Tracheal epithelial cell (primary cell): ENCODE measurements at places on chromosomes 3 and 15. TPM values are rescaled to one million over a fixed set of nuclear protein-coding genes. Genes with fewer than 3 reads are reported as not detected.

The GTF2E1 gene
- total RNA-seq = 14.7 and 21.9 TPM in 2 replicates

The ZBTB47 gene
- total RNA-seq = 7.2 and 16.9 TPM in 2 replicates

The GABRR3 gene
- not detected in 2 replicates for total RNA-seq

The TTLL13 gene
- total RNA-seq = not detected in 2 replicates

The SLCO3A1 gene
- 3.9 and 4.0 TPM in 2 replicates for total RNA-seq

The ZNF662 gene
- total RNA-seq = 0.96 and 1.1 TPM in 2 replicates

The SAMMSON gene
- total RNA-seq = not detected in 2 replicates

The TMEM207 gene
- not detected in 2 replicates for total RNA-seq

The GOLGA6L6 gene
- not detected in 2 replicates for total RNA-seq

The IMPG2 gene
- total RNA-seq = under 0.01 TPM in 2 replicates

The VGLL4 gene
- 35.6 and 42.2 TPM in 2 replicates for total RNA-seq

The SLC24A5 gene
- not detected in 2 replicates for total RNA-seq

The GOLGA8G gene
- under 0.01 TPM in 1 of 2 replicates, not detected in the other for total RNA-seq

The COLQ gene
- under 0.01 TPM in 2 replicates for total RNA-seq

The AQP9 gene
- total RNA-seq = 0.24 TPM in 1 of 2 replicates, not detected in the other

The MME gene
- 35.8 and 53.0 TPM in 2 replicates for total RNA-seq

The LMCD1 gene
- 3.4 and 91.1 TPM in 2 replicates for total RNA-seq

The FRMD5 gene
- 1.7 and 1.9 TPM in 2 replicates for total RNA-seq

The HIGD2B gene
- total RNA-seq = not detected in 2 replicates

The PRICKLE2 gene
- total RNA-seq = 5.1 and 11.8 TPM in 2 replicates

The MOBP gene
- total RNA-seq = not detected in 2 replicates

The TEX55 gene
- not detected in 2 replicates for total RNA-seq

The DCLK3 gene
- total RNA-seq = not detected in 2 replicates

The LTF gene
- 0.43 and 0.48 TPM in 2 replicates for total RNA-seq

The NTRK3 gene
- total RNA-seq = under 0.01 TPM in 1 of 2 replicates, not detected in the other

The ACTC1 gene
- not detected in 2 replicates for total RNA-seq

The ADAMTS17 gene
- total RNA-seq = 0.21 and 1.7 TPM in 2 replicates

The PLA1A gene
- total RNA-seq = under 0.01 and 0.96 TPM in 2 replicates

The LINGO1 gene
- total RNA-seq = not detected in 2 replicates

The TUSC7 gene
- not detected in 2 replicates for total RNA-seq

The CAMK2N2 gene
- total RNA-seq = 0.24 TPM in 1 of 2 replicates, not detected in the other

The ISLR gene
- total RNA-seq = not detected in 2 replicates

The CD200 gene
- under 0.01 and 1.7 TPM in 2 replicates for total RNA-seq

The RAB6B gene
- under 0.01 and 0.96 TPM in 2 replicates for total RNA-seq

The GPR176 gene
- 2.6 and 23.9 TPM in 2 replicates for total RNA-seq

The MESP2 gene
- 0.48 and 1.3 TPM in 2 replicates for total RNA-seq

The EFHB gene
- 1.4 TPM in 1 of 2 replicates, not detected in the other for total RNA-seq

The MYNN gene
- 17.6 and 25.2 TPM in 2 replicates for total RNA-seq

The TERC gene
- 807 and 1,776 TPM in 2 replicates for total RNA-seq

The BCL2A1 gene
- total RNA-seq = 24.8 TPM in 1 of 2 replicates, not detected in the other

The COL8A1 gene
- 3.8 and 41.4 TPM in 2 replicates for total RNA-seq

The STAC gene
- total RNA-seq = 0.85 and 7.7 TPM in 2 replicates

The NEK10 gene
- 0.72 and 2.6 TPM in 2 replicates for total RNA-seq

The TRAIP gene
- total RNA-seq = 0.64 and 4.1 TPM in 2 replicates

The COL6A6 gene
- total RNA-seq = not detected in 2 replicates

The IL1RAP gene
- 42.4 and 43.1 TPM in 2 replicates for total RNA-seq

The MB21D2 gene
- 4.3 and 16.6 TPM in 2 replicates for total RNA-seq

The MYZAP gene
- 1.2 and 1.3 TPM in 2 replicates for total RNA-seq

The GPR62 gene
- not detected in 2 replicates for total RNA-seq
